ENCODE measurements at places on chromosomes 6 and 20.

DNA sequence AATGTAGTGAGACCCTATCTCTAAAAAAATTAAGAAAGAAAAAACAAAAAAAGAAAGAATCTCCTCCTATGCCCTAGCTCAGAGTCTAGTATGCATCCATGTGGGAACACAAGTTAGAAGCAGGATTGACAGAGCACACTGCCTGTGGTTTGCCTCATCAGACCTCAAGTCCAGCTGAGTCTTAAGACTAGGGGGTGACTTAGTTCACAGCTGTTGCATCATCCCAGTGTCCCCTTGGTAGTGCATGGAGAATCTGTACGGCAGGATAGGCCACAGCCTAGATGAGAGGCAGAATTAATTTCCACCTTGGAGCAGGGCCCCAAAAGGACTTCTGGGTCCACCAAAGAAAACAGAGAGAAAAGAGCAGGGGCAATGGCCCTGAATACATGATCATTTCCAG, 13.7 kb downstream of the PNPLA1 start:
- no peak for DNase-seq

DNA sequence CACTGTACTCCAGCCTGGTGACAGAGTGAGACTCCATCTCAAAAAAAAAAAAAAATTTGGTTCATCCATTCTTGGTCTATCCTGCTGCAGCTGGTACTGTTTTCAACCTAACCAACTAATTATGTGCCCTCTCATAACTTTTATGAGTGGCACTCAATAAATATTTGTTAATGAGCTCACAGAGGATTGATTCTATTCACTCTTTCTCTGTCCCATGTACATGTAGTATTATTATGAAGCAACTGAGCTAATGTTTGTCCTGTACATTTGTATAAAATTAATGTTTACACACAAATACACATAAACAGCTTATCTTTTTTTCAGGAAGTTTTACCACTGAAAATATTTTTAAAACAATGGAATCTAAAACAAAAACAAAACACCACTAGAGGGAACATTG, 10.1 kb downstream of the RIPOR2 start:
- no peak for DNase-seq

DNA sequence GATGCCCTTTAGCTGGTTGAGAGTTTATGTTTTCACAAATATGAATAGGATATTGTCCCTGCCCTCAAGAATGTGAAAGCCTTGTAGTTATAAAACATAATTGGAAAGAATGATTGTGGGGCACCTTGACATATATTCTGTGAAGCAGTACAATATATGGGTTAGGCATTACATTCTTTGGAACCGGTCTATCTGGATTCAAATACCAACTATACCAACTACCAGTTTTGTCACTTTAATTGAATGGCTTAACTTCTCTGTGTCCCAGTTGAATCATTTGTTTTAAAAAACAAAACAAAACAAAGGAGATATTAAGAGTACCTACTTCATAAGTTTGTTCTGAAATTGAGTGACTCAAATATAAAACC, 146.5 kb downstream of the TBC1D32 start:
- DNase-seq, result no peak

DNA sequence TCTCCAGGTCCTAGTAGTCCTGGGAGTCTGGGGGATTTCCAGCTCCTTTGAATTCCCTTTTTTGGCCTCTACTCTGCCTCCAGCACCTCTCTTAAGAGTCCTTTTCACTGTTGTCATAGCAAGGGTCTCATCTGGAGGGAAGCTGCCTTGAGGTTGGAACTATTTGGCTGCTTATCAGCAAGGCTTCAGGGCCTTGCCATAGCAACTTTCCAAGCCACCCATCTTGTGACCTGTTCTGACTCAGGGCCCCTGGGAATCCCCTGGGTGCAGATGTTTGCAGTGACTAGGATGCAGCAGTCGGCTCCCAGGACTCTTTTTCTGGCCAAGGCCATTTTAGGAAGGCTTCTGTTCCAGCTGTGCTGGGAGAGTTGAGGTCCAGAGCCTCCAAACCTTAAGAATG, 12.4 kb downstream of the PKIG start:
- DNase-seq, result no peak
